Smooth muscle cell of the umbilical artery (primary cell): ENCODE measurements at places on chromosomes 6 and 20. TPM values are rescaled to one million over a fixed set of nuclear protein-coding genes. Genes with fewer than 3 reads are reported as not detected.

NHLRC1 gene
- 2.1 and 2.4 TPM in 2 replicates for total RNA-seq

CABLES2 gene
- 2.4 TPM in 2 replicates for total RNA-seq

PDE7B gene
- 18.7 and 35.3 TPM in 2 replicates for total RNA-seq

CYP39A1 gene
- total RNA-seq: 0.30 TPM in 1 of 2 replicates, not detected in the other

ABHD16B gene
- total RNA-seq: 0.09 TPM in 1 of 2 replicates, not detected in the other

UBD gene
- 0.30 TPM in 1 of 2 replicates, not detected in the other for total RNA-seq

HTR1B gene
- total RNA-seq: under 0.01 and 2.7 TPM in 2 replicates

LHFPL5 gene
- total RNA-seq: not detected in 2 replicates

C20orf173 gene
- total RNA-seq: not detected in 2 replicates

CST4 gene
- not detected in 2 replicates for total RNA-seq

ENPP5 gene
- under 0.01 TPM in 1 of 2 replicates, not detected in the other for total RNA-seq

CDH22 gene
- total RNA-seq: not detected in 2 replicates

IL17F gene
- not detected in 2 replicates for total RNA-seq

SMAP1 gene
- total RNA-seq: 21.7 and 30.9 TPM in 2 replicates

TAGAP gene
- total RNA-seq: not detected in 2 replicates

OSBPL2 gene
- total RNA-seq: 39.9 and 40.1 TPM in 2 replicates

MYH7B gene
- 0.05 TPM in 1 of 2 replicates, not detected in the other for total RNA-seq

GTSF1L gene
- total RNA-seq: not detected in 2 replicates

RHAG gene
- total RNA-seq: not detected in 2 replicates

KCNQ2 gene
- not detected in 2 replicates for total RNA-seq

FLRT3 gene
- total RNA-seq: 5.8 and 24.3 TPM in 2 replicates

IL22RA2 gene
- total RNA-seq: not detected in 2 replicates

SHLD1 gene
- total RNA-seq: 0.74 and 2.7 TPM in 2 replicates
